Left kidney (tissue), 8 donors: ENCODE measurements at places on chromosomes 5 and 9. TPM values are rescaled to one million over a fixed set of nuclear protein-coding genes. Genes with fewer than 3 reads are reported as not detected.

DNA sequence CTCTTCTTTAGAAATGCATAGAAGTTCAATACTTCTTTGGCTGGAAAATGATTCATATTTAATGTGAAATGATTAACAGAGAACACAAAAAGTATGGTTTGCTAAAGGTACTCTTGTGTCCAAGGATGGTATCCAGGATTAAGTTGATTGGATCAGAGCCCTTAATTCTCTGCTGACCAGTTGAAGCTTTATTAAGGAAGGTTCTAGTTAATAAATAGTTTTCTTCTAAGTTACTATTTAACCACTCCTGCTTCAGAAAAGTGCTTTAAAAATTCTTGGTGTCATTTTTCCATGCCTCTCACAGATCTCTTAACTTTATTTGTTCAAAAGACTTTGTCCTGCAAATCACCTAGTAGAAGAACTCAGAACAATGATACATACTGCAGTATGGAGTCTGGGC, 134.3 kb downstream of the MEF2C start:
- DNase-seq: no peak

NFIL3 gene
- 32.8 TPM for polyA plus RNA-seq

INSL6 gene
- 0.60 TPM for polyA plus RNA-seq

ZCCHC9 gene
- polyA plus RNA-seq: 46.7 TPM

GRCh38 chr5:75044406-75044805, 8.0 kb downstream of the GCNT4 start:
- no peak for DNase-seq

- DNase-seq: no peak
Observed at GRCh38 chr5:77896338-77896737, 120.2 kb upstream of the TBCA start.

DNA sequence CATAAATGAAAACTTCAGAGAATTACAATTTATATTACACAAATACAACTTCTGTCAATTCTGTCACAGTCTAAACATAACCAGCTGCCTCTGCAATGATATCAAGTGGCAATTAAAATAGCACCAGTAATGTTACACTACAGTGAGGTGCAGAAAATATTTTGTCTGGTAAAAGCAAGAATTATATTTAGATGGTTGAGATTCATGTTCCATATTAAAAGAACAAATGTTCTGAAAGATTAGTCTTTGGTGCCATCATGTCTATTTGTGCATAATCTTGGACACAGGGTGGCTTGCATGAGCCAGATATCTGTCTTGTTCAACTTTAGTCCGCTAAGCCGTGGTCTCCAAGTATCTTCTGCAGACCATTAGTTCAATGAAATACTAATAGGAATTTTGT, 29.0 kb upstream of the PRR16 start:
- no peak for DNase-seq

ADAMTS16 gene
- 72.4 TPM for polyA plus RNA-seq

PCDH12 gene
- 15.7 TPM for polyA plus RNA-seq

- no peak for DNase-seq
Observed at GRCh38 chr9:114157516-114158176, 2.3 kb downstream of the COL27A1 start.

MRPS27 gene
- polyA plus RNA-seq: 80.1 TPM

- peak; percentile 34 for DNase-seq
Observed at GRCh38 chr9:101398930-101399642, 435 bp downstream of the ZNF189 start.

TRIM36 gene
- 3.0 TPM for polyA plus RNA-seq

DNA sequence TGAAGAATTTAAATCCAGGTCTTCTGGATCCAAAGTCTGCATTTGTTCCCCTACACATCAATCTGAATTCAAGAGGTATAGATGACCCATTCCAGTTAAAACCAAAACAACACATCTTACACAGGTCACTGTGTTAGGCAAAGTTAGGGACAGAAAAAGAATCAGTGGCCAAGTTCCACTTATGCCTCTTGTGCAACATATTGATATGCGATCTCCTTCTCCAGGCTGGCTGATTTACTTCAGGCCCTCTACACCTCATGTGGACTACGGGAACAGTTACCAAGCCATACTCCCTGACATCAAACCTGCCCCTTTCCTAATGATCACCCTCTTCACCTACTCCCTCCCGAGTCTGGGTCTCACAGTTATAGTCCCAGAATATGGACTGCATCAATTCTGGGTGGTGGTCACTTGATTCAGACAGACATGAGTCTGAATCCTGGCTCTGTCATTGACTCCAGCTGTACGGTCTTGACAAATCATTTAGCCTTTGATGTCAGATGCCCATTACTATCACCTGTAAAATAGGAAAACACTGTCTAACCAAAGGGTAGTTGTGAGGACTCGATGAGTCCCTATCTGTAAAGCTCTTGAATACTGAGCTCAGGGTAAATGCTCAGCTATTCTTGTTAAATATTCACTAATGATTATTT, 26.0 kb downstream of the GOLGA1 start:
- no peak for DNase-seq

EPB41L4A gene
- polyA plus RNA-seq: 30.8 TPM

CEP72 gene
- polyA plus RNA-seq: 12.6 TPM

DNA sequence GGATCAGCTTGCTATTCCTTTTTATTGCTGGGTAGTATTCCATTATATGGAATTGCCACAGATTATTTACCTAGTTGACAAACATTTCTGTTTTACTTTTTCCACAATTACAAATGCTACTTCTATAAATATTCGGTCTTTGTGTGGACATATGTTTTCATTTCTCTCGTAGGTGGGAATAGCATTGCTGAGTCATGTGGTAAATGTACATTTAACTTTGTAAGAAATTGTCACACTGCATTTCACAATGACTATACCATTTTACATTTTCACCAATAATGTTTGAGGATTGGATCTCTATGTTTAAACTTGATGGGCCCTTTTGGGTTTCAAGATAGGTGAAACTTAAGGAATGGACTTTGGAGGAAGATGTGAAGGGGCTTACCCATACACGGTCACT, 19.7 kb downstream of the RAI14 start:
- DNase-seq: no peak

C9orf50 gene
- polyA plus RNA-seq: 0.30 TPM

- no peak for DNase-seq
Observed at GRCh38 chr9:132849185-132849706, 28.8 kb downstream of the AK8 start.

DNA sequence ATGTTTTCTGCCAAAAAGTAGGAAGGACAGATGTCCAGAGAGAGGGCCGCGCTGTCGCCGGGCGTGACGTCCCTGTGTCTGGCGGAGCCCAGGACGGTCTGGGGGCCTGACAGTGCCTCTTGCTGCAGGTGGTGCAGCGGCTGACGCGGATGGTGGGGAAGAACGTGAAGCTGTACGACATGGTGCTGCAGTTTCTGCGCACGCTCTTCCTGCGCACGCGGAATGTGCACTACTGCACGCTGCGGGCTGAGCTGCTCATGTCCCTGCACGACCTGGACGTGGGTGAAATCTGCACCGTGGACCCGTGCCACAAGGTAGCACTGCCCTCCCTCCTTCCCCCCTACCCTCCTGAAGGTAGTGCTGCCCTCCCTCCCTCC, 7.8 kb downstream of the NELFB start:
- no peak for DNase-seq

DNA sequence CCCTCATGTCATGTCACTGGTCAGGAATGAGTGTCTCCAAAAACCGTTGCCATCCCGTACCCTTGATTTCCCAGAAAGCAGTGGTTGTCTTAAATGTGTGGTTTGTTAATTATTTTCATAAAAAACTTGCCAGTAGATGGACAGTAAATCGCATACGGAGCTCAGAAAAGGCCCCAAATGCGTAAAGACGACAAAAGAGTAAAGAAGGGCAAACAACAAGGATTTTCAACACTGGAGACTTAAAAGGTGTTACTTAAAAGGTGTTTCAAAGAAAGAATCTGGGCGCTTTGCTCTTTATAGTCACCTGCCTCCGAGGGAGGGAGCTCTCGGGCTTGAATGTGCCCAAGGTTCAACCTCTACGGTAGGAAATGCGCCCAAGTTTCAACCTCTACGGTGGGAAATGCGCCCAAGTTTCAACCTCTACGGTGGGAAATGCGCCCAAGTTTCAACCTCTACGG, 734 bp downstream of the KIF27 start:
- peak; percentile 79 for DNase-seq

DNA sequence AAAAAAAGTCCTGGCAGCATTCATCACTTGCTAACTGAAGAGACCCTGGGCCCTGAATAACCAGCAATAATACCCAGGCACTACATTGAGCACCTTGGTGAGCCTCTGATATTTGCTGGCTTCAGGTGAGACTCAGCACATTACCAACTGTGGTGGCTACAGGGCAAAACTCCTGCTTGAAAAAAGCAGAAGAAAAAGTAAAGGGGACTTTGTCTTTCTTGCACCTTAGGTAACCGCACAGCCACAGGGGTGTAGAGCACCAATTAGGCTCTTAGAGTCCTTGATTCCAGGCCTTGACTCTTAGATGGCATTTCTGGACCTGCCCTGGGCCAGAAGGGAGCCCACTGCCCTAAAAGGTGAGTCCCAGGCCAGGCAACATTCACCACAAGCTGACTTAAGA, 269.5 kb downstream of the AUH start:
- no peak for DNase-seq

IFNE gene
- polyA plus RNA-seq: 0.15 TPM

DNA sequence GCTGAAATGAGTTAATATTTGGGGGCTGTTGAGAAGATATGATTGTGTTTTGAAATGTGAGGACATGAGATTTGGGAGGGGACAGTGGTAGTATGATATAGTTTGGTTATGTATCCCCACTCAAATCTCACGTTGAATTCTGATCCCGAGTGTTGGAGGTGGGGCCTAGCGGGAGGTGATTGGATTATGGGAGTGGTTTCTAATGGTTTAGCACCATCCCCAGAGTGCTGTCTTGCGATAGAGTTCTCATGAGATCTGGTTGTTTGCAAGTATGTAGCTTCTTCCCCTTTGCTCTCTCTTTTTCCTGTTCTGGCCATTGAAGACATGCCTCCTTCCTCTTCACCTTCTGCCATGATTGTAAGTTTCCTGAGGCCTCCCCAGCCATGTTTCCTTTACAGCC, 386.0 kb downstream of the ARRDC3 start:
- no peak for DNase-seq

DNA sequence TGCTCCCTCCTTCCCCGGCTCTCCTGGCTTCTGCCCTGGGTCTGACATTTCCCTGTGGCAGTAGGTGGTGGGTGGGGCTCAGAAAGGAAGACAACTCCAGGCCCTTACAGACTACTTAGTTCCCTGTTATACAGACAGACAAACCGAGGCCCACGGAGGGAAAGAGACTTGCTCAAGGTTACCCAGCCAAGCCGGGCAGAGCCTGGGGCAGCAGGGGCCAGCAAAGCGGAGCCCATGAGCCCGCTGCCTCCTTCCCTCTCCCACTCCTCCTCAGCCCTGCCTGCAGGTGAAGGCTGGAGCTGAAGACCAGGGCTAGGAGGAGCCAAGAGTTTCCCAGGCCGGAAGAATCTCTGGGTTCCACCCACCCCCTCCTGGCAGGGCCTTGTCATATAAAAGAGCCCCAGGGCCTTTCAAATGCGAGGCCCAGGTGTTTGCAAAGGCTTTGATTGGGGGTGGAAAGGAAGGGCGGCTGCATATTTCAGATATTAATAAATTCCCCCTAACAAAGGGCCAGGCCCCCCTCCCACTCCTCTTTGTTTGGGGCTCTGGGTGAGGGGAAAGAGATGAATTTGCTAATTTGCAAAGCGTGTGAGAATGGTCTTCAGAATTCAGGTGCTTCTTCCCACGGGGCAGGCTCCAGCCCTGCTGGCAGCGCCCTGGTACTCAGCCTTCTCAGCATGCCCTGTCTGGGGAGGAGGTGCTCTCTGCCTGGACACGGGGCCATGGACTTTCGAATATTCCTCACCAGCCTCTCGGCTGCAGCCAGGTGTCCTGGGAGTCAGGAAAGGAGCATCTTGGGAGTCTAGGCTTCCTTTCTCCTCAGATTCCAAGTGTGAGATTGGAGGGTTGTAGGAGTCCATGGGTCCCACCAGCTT, 21.5 kb downstream of the SLC6A7 start:
- DNase-seq: no peak

TRPM6 gene
- 1.1 TPM for polyA plus RNA-seq

GPR151 gene
- not detected for polyA plus RNA-seq

DNA sequence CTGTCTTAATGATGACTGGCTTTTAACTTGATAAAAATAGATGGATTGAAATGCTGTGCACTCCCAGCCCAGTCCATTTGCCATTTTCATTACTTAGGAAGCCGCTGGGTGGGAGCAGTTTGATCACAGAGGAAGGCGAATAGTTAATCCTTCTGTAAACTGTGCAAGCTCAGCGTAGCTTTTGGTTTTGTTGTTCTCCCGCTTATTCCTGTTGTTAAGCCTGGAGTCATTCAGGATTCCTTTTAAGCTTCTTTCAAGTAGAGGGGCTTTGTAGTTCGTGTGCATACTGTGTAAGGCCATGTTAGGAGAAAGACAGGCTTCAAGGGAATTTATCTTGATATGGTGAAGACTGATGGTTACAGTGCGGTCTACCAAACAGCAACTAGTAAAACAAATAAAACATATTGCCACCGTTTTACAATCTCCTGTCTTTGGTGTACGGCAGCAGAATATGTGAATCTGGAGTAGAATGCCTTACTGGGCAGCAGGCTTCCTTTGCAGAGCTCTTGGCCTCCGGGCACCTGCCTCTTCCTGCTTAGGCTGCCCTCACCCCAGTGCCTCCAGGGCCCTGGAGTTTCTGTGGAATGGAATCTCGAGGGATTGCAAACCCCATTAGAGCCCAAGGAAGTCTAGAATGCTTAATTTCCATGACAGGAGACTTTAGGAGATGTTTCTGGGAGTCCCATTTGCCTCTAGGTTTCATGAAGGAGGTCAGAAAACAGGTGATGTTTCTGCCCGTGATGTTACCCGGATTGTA, 141.4 kb downstream of the TRIO start:
- no peak for DNase-seq

SPATA31A3 gene
- polyA plus RNA-seq: not detected

- no peak for DNase-seq
Observed at GRCh38 chr5:102306121-102306520, 10.0 kb upstream of the SLCO4C1 start.

ALAD gene
- polyA plus RNA-seq: 51.0 TPM

DNA sequence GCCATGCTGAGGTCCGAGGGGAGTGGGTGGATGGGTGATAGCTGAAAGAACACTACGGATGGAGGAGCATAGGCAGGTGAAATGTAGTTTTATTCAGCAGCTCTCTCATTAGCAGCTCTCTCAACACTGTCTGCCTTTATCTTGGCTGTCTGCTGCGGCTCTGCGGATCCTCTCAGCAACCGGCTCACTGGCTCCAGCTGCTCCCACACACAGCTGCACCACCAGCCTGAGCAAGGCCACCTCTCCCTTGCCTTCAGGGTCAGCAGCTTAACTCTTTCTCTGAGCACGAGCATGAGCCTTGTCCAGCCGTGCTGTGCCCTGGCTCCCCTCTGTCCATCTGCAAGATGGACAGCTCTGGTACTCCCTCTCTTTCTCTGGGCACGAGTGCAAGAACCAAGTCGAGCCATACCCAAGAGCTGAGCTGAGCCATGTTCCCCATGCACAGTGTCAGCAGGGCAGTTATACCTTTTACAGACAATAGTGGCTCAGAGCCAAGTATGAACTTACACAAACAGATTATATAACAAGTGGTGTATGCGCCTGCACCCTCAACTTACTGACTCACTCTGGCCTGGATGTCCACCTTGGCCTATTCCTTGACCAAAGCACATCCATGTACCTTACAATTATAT, 108.5 kb downstream of the MACIR start:
- DNase-seq: no peak
